ENCODE measurements at places on chromosomes 7 and 10.

DNA sequence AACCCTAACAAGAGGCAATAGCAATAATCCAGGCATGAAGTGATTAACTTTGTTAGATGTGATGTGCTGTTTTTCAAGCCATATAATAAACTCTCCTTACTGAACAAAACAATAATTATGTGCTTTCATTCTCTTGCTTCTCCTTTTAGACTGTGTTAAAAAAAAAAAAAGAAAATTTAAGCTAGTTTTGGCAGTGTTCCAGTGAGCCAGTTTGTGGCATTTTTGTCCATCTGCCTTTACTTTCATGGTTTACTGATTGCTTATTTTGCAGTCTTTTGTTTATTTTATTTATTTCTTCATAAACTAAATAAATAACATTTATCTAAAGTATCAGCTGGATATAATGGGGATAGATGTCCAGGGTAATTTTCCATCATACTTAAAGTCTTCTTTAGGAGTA, 625.3 kb downstream of the CNTNAP2 start:
- DNase-seq = no peak

DNA sequence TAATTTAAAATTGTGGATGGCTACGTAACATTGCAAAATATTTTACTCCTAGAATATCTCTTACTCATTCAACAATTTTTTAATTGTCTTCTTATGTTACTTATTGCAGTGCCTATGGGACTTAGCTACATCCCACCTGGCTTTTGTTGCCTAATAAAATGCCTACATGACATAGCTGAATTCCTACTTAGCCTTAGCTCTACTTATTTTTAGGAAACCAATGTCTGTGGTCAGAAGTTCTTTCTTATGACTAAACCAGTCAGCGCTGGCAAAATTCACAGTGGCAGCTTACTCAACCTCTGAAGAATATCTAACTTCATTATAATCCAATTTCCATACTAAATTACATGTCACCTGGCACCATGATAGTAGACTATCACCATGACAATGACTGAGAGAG, 1612.4 kb upstream of the LRRTM3 start:
- DNase-seq = no peak

DNA sequence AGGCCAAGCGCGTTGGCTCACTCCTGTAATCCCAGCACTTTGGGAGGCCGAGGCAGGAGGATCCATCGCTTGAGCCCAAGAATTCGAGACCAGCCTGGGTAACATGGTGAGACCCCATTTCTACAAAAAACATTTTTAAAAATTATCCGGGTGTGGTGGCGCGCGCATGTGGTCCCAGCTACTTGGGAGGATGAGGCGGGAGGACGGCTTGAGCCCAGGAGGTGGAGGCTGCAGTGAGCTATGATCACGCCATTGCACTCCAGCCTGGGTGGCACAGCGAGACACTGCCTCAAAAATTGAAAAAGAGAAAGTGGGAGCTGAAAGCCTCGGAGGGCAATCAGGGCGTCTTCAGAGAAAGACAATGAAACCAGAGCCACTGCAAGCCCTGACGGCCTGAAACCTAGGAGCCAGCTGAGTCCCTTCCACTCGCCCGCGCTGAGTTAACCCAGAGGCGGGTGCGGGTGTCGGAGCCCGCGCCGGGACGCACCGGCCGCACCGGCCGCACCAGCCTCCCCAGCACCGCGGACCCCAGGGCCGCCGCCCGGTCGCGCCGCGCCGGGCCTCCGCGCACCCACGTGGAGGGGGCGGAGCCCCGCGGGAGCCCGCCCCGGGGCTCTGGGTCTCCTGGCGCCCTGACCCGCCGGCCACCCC, 22.4 kb downstream of the ZFAND2A start:
- no peak for DNase-seq

DNA sequence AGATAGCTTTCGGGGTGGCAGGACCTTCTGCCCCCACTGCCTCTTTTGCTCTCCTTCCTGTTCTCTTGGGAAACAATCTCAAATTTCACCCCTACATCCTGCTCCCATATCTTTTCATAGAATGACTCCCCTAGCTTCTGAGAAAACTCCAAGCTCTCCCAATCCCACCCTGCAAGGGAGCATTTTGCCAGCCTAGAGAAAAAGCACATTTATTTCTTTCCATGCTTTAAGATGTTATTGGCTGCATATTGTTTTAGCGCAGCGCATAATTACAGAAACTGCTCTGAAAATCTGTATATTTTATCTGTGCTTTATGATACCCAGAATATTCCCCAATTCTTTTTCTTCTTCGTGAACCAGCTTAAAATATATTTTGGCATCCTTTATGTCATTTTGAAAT, 601.3 kb downstream of the KCNMA1 start:
- no peak for DNase-seq

DNA sequence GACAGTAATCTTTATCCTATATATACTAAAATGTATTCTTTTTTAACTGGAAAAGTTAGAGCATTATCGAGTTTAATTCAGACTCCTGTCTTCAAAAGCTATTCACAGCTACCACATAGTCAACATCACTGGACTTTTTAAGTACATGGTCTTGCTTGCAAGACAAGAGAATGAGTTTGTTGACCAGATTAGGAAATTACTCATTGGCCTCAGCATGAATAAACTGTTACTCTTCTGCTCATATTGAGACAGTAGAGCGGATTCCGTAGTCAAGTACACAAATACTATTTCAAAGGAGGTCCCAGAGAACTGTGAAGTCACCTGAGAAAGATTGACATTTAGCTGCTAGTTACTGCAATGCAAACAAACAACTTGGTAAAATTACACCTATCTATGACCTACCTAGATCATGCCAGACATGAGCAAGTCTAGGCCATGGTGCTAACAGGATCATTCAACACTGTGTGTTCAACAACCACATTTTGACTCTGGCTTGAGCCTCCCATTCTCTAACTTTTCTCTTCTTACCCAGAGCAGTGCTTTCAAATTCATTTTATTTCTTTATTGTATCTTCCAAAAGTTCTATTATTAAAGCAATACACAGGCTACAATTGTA, 280.9 kb downstream of the NEBL start:
- DNase-seq = no peak

DNA sequence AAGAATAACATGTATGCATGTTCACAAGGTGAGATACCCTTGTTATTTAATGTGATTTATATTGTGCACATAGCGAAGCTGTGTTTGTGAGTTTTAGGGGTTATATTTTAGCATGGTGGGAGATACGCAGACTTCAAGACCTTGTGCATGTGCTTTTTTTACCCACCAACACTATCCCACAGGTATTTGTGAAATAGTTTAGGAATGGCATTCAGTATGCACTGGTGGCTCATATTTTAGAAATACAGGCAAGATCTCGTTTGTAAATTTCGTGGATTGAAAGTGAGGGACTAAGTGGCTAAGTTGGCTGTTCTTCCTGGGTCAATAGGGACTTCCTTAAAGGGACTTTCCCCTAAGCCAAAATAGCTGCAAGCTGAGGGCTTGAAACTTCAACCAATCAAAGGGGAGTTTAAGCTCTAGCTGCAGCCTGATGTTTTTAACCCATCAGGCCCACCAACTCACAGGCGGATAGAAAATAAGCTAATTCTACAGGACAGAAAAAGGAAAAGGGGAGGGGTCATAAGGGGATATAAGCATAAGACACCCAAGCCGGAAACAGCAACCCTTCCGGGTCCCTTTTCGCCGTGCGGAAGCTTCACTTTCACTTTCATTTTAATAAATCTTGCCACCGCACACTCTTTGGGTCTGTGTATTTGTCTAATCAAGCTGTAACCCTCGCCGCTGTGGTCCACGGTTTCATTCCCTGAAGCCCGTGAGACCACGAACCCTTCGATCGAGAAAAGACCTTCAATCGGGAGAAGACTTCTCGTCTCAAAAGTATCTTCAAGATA, 291.0 kb downstream of the GPR158 start:
- no peak for DNase-seq

DNA sequence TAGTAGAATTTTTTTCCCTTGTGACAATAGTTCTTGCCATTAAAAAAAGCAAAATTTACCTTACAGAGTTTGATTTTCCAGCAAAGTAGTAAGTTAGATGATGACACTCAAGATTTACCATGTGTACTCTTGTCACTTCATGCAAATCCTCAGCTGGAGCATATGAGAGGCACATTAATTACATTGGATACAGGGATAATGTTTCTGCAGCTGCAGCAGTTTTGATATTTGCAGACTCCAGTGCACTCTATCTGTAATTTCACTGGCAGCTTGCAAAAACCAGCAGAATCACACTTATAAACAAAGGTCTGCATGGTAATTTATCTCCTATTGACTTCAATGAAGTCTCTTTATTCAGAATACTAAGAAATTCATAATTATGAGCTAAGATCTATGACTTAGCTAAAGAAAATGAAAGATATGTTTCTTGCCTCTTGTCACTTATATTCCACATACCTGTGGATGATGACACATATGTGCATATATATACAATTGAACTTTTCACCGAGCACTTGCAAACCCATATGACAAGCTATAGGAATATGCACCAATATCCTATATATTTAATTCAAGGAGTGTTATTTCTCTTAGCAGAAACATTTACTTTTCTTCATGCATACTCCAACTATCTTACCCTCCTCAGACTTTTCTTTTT, 530.6 kb downstream of the PHTF2 start:
- no peak for DNase-seq

GRCh38 chr10:48364659-48365405, 58.4 kb downstream of the MAPK8 start:
- DNase-seq = no peak

GRCh38 chr7:99786726-99787335, 2.8 kb upstream of the CYP3A4 start:
- DNase-seq = no peak

DNA sequence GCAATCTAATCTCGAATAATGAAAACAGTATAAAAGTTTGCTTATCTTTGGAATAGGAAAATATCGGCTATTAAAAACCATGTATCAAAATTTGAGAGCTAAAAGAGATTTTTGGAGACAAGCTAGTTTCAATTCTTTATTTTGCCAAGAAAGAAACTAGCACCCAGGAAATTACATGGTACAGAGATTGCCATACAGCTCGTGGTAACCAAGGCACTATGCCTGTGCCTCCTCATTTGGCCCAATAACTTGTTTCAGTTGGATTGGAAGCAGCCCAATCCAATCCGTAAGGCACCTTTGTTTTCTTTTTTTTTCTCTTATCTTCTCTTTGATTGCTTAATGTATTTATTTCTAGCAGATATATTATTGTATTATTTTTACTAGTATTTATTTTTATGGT, 55.0 kb downstream of the GNAI1 start:
- no peak for DNase-seq

DNA sequence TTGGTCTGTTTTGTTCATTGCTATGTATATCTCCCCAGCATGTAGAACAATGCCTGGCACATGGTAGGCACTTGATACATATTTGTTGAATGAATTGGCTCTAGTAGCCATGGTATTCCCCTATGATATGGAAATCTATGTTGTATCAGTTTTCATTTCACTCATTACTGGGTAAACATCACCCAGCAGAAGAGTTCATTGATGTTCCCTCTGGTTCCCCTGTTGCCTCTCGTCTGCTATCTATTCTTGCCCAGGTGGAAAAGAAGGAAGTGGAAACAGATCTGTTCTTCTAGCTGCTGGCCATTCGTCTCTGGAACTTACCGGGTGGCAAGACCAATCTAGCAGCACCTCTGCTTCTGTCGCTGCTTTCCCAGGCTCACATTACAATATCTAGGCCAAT, 71.5 kb downstream of the LRRC4 start:
- no peak for DNase-seq

DNA sequence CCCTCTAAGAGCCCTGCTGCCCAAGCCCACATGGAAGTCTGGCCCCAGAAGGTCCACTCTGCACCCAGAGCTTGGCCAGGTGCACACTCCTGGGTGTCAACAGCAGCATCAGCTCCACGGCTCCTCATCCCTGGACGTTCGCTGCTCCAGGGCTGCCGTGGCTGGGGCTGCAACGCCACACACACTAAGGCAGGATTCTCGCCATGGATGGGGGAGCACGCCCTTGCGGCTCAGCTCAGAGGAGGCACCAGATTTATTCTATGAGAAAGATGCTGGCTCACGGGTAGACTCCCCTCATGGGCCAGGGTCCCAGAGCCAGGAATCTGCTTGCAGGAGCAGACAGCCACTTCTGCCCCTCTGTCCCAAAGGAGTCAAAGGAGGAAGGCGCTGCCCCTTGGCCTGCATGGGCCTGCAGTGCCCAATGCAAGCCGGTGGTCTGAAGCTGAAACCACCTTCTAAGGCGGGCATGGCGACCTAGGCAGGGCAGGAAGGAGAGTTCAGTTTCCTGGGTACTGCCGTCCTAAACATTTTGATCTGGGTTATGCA, 42.1 kb downstream of the CFAP46 start:
- no peak for DNase-seq

DNA sequence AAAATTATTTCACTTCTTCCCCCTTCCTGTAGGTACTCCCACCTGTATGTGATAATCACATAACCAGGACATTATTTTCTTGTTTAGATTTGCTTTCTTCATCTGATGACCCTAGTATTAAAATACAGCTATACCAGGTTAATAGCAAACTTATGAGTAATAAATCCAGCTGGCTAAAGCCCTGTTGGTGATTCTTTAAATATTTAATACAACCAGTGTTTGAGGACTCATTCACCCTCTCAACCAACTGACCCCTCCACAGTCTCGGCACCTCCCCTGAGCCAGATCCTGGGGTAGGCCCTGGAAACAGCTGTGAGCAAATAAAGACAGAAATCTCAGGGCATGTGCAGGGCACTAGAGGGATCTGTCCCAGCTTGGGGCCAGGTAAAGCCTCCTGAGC, 58.5 kb downstream of the BLNK start:
- DNase-seq = no peak

DNA sequence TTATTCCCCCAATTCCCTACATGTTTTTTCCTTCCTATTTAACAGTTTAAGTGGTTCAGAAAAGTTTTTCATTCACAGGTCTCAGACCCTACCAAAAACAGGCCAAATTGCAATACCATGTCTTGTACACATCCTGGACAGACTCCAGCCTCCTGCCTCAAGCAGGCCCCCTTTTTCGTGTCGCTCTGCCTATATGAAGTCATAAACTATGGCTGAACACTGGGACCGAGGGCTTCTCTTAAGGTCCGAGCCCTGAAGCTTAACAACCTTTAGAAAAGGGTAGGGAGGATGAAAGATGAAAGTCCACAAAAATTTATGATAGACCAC, 1.4 kb downstream of the FBXW4 start:
- no peak for DNase-seq

DNA sequence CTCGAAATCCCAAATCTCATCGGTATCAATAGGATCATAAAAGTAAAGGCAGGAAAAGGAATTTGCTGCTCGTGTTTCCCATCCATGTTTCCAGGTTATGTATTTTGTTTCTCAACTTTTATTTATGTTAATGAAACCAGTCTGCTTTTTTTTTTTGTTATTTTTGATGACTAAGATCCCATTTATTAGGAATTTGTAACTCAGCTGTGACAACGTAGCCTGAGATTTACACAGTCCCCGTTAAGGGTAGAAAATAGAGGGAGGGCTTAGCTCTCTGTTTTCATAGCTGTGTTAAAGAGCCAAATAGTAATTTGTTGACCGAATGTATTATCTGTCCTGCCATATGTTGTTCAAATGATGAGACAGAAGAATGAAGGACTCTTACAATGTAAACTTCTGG, 164.0 kb downstream of the MGMT start:
- no peak for DNase-seq

DNA sequence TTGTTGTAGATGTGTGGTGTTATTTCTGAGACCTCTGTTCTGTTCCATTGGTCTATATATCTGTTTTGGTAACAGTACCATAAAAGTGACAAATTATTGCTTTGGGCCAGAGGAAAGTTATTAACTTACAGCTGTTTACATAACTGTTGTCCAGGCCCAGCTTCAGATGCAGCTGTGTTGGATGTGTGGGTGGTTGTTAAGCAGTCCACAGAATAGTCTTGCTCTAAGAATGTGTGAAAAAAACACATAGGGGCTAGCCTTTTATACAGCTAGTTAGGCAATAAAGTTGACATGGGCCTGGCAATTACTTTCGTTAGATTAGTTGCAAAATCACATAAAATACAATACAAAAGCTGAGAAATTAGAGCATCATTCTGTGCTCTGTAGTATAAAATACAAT, 31.9 kb downstream of the DLD start:
- DNase-seq = no peak
